Astrocyte (in vitro differentiated cells and primary cell): ENCODE measurements at places on chromosomes 13 and 19. TPM values are rescaled to one million over a fixed set of nuclear protein-coding genes. Genes with fewer than 3 reads are reported as not detected.

GRIK5 gene
- total RNA-seq, result 9.2 and 12.1 TPM in 2 replicates

GRCh38 chr19:29504454-29504853, 21.3 kb upstream of the VSTM2B start:
- no peak for DNase-seq

DNA sequence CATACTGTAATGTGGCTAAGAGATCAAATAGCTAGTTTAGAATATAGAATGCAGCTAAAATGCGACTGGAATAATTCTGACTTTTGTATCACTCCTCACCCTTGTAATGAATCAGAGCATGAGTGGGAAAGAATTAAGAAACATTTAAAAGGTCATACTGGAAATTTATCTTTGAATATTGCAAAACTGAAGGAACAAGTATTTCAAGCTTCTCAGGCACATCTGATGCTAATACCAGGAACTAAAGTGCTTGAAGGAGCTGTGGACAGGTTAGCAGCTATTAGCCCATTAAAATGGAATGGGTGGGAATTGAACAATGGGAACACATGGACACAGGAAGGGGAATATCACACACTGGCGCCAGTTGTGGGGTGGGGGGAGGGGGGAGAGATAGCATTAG, 144.2 kb upstream of the ZNF91 start:
- no peak for DNase-seq

GRCh38 chr19:48997972-48998371, 4.3 kb downstream of the RUVBL2 start:
- no peak for DNase-seq

PRR36 gene
- total RNA-seq, result 0.55 and 1.3 TPM in 2 replicates

DNA sequence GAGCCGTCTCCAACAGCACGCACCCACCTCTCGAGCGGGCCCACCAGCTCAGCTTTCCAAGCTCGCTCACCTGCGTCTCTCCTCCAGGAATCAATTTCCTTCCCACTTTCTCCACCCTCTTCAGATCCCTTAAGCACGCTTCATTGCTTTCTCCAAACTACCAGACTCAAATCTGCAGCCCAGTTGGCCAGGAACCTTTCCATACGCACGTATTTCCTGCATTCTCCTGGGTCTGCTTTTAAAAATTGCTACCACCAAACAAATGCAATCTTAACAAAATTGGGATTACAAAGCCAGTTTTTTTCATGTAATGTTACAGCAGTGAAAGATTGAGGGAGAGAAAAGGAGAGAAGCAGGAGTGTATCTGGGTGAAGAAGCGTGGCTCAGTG, 1.5 kb downstream of the ENOX1 start:
- no peak for DNase-seq

DNA sequence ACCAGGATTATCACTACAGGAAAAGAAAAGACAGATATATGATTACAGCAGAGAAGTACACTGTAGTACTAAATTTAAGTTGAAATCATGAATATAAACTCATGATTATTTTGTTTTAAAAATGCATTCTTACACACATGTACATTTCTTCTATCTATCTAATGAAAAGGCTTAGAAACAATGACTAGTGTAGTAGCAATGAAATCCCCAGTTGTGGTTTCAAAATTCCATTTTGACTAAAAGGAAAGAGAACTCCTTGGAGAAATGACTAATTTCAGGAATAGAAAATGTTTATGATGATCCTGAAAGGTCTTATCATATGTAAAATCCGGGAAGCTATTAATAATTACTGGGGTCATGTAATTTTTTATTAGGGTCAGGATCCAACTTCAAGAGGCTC, 195.0 kb upstream of the STARD13 start:
- no peak for DNase-seq
